CD4-positive, alpha-beta T cell treated with Interleukin-4 for 1 hour (primary cell): ENCODE measurements at places on chromosomes 1 and 21.

- DNase-seq = no peak
These were observed 18.5 kb downstream of the OBSCN start for GRCh38 chr1:228226141-228226874.

- DNase-seq = no peak
These were observed 161.1 kb downstream of the EDEM3 start for GRCh38 chr1:184593597-184593996.

DNA sequence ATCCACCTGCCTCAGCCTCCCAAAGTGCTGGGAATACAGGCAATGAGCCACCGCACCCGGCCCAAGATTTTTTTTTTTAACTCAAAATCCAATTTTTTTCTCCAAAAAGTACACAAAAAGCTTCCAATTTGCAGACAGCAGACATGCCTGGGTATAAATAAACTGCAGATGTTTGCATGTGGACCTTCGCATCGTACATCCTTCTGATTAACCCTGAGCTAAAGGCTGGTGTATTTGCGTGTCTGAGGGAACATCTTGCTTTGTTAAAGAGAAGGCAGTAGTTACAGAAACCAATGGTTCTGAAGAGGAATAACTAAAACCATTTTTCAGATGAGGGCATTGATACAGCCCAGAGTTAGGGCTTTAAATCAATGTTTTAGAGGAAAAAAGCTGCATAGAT lies 12.7 kb downstream of the BCAR3 start:
- DNase-seq = no peak

DNA sequence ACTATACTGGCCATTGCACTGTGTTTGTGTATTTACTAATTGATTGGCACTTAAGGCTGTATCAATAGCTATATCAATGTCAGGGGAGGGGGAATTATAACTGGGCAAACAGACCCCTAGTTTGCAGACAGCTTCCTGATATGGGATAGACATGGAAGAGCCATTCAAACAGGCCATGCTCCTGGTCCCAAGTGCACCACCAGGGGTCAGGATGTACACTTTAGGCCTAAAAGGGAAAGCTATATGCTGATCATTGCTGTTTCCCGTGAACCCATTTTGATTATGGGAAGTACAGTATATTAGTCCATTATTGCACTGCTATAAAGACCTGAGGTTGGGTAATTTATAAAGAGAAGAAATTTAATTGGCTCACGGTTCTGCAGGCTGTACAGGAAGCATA lies 124.9 kb upstream of the BACE2 start:
- DNase-seq = no peak

DNA sequence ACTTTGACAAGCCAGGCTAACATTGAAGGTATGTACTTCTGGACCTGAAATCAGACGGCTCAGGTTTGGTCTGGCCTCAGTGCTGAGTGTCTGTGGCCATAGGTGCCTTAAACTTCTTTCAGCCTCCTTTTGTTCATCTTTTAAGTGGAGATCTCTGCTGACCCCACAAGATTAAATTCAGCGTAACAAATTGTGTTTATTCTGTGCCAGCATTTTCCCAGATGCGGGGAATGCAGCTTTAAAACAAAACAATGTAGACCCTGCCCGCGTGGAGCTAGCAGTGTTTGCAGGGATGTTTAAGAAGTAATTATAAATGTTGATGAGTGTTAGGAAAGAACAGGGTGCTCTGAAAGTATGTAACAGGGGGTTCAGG lies 923 bp downstream of the CAP1 start:
- no peak for DNase-seq

- DNase-seq = no peak
These were observed 378.4 kb downstream of the SETD4 start for GRCh38 chr21:35681946-35682345.

DNA sequence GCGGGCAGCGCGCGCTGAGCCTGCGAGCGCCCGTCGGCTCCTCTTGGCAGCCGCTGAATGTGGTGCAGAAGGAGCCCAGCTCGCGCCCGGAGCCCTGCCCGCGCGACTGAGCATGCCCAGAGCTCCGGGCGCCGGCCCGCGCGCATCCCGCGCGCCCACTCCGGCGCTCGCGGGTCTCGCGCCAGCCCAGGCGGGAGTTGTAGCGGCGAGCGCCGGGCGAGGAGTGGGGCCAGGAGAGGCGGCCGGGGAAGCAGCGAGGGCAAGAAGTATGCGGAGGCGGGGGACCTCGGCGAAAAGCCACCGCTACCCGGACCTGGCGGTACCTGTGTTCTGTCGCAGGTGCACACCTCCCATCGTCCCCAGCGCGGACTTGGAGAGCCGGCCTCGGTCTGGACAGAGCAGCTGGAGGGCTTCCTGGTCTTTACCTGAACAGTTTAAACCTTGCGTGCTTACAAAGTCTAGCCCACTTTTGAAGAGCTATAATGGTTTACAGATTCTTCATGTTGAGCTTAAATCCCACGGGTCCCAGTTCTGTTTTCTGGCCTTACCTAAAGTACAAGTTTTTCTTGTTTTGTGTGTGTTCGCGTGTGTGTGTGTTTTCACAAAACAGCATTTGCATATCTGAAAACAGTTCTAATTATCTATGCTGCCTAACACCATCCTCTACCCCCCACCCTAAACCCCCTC lies at the start of gene DDAH1:
Gene DDAH1 (minus strand): TSS at position 61 of the 687 bp plus-strand sequence. CDS start 114 bp downstream, outside the sequence.
- no peak for DNase-seq
